ENCODE measurements at places on chromosomes 13 and 19.

DNA sequence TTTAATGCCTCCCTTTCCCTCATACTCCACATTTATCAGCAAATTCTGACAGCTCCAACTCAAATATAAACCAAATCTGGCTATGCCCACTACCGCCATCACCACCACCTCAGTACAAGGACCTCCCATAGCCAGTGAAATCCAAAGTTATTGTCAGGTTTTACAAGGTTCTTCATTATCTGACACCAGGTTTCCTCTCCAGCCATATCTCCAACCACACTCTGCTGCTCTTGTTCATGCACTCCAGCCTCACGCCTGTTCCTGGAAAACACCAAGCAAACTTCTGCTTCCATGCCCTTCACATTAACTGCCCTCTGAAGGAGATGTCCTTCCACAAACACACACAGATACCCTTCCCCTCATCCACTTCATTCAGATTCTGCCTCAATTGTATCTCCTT, 102.2 kb upstream of the MIR17HG start:
- no peak for DNase-seq

GRCh38 chr13:110444226-110444653, 117.3 kb downstream of the RAB20 start:
- no peak for DNase-seq

GRCh38 chr13:20331949-20332348, 99.8 kb upstream of the GJB6 start:
- no peak for DNase-seq

GRCh38 chr19:54427586-54427985, 12.3 kb downstream of the TTYH1 start:
- DNase-seq = no peak

DNA sequence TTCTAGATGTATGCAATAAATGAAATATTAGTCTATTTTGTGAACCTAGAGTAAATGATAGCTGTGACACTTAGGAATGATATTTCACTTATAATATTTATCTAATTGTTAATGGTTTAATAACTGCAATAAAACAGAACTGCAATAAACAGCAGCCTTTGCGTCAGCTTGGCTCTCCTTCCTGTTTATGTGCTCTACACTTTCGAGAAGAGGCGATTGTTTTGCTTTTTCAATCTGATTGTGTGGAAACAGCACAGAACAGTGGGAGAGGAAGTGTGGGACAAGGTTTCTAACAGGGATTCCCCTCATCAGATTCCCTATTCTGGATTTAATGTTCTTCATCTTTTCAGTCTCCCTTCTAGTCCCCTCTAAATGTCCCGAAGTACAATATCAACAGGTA, 17.3 kb upstream of the TRPC4 start:
- no peak for DNase-seq

DNA sequence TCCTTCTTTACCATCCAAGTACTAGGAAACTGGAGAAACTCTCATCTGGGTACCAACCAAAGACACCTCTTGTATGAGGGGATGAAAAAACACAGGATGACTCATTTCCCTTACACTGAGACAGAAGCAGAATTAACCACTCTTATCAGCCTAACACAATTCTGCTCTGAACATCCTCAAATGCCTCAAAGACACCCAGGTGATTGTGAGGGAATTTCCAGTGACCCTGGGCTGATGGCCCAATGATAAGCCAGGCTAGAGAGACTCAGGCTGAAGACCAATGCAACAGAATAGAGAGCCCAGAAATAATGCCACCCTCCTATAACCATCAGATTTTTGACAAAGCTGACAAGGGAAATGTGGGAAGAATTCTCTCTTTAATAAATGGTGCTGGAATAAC, 7.0 kb downstream of the ZNF737 start:
- DNase-seq = no peak
